CD4-positive, alpha-beta T cell treated with Interferon alpha-2 for 1 hour (primary cell): ENCODE measurements at places on chromosomes 1 and 21.

DNA sequence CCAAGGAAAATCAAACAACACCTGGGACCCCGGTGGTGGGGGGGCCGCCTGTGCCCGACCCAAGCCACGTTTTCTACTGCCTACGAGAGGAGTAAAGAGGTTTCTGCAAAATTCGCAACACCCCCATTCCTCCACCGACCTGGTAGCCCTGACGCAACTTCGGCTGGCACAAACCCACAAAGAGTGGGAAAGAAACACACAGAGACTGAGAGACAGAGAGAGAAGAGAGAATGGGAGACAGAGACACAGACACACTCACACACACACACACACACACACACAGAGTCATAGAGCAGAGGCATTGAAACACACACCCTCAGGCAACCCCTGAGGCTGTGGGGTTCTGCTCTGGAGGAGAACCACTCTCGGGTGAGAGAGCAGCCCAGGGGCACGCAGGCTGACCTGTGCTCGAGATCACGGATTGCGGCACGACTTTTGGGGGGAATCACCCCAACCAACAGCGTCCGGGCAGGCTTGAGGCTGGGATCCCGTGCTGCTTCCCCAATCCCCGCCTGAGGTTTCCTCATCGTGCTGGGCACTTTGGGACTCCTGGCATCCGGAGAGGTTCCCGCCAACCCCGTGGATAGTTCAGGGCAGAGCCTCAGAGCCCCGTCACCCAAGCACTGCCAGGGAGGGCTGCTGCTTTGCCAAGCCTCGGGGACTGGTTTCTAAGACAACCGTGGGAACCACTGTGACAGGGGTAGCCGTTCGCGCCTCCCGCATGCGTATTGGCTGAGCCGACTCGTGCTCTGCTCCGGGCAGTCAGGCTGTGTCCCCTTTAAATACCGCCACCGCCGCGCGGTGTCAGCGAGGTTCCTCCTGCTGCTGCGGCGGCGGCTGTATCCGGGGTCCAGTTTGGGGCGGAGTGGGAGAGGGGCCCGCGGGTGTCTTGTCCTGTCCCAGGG lies 682.4 kb upstream of the TPTE start:
- DNase-seq, result no peak

GRCh38 chr1:66850989-66851388 lies 49.9 kb upstream of the INSL5 start:
- no peak for DNase-seq

DNA sequence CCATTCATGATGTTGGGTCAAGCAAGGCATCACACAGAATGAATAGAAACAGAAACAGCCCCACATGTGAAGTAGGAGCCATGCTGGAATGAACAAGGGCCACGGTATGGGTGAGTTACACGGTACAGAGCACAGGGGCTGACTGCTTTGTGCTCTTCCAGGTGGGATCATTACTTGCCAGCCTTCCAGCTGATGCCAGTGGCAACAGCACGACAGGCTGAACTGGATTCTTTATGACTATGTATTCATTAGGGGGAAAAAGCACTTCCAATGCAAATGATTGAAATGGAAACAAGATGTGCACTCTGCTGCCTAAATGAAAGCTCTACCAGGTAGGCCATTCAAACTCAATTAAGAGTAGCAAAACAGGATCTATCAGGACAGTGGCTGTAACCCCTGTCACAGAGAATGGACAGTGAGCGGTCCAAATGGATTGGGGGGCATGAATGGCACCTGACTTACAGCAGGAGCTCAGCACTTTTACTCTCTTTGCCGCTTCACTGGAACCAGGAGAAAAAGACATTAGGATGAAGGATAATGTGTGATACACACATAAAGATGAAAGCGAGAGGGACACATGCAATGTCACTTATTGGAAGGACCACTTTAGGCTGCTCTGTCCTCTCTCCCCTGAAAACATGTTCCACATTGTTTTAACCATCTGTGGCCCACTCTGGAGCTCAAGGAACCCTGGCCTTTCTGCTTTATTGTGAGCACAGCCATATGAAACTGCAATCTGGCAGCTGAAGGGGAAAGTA lies 23.4 kb upstream of the IRF2BP2 start:
- DNase-seq, result no peak

GRCh38 chr1:92915547-92915946 lies 45.7 kb downstream of the DIPK1A start:
- DNase-seq, result no peak
